ENCODE measurements at places on chromosomes 6 and 20.

DNA sequence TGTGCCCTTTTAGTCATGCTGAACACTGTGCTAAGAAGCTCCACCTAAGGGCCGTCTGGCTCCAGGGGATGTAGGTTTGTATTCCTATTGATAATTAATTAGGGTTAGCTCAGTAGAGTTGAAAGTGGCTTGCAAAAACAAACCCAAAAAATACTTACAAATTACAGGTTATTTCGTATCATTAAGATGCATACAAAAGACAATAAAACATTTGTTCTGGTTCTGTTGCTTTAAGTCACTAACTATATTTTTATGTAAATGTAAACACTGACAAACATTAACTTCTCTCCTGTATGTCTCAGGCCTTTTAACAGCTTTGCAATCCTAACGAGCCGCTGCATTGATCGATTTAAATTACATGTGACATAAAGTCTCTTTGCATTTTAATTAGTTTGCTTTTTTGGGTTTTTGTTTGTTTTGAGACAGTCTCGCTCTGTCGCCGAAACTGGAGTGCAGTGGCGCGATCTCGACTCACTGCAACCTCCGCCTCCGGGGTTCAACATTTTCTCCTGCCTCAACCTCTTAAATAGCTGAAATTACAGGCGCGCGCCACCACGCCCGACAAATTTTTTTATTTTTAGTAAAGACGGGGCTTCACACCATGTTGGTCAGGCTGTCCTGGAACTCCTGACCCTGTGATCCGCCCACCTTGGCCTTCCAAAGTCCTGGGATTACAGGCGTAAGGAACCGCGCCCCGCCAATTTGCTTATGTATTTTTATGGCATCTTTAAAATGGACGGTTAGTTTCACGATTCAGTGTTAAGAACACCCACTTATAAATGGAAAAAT, 110.9 kb downstream of the HFE start:
- DNase-seq = peak; percentile 73

GRCh38 chr6:131917763-131918649, 33.2 kb downstream of the CCN2 start:
- DNase-seq = no peak

- DNase-seq = no peak
Observed at GRCh38 chr6:36649086-36649485, 29.4 kb upstream of the CDKN1A start.

- no peak for DNase-seq
Observed at GRCh38 chr6:167567142-167568033, 242.5 kb downstream of the TTLL2 start.

DNA sequence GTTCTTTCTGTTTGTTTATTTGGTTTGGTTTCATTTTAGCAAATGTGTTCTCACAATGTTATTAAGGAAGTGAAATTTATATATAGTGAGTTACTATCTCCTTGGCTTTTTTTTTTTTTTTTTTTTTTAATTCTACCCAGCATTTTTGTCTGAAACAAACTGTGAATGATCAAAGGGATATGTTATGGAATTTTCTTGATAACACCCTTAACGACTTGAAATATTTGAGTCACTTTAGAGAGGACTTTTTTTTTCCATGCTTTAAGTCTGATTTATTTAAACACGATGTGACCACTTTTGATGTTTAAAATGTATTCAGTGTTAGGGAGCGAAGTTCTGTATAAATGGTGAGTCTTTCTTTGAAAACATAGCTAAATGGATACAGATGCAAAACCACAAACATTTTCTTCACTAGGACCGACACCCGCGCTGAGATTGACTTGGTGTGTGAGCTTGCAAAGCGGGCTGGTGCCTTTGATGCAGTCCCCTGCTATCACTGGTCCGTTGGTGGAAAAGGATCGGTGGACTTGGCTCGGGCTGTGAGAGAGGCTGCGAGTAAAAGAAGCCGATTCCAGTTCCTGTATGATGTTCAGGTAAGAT, 149.7 kb downstream of the MTHFD1L start:
- no peak for DNase-seq

DNA sequence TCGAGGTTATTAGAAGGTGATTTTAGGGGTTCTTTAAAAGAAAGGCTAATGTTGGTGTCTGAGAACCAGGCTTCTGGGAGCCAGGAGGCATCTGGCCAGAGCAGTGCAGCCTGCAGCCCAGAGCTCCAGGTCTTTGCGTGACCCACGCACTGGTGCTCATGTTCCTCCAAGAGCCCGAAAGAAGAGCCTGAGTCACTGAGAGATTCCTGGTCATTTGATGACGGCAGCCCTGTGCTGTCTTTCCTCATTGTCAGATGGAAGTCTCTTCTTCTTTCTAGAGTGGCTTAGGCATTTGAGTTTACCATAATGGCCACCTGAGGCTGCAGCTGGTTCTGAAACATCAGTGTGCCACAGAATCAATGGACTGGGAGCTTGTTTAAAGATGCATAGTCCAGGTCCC, 46.4 kb downstream of the CD109 start:
- DNase-seq = no peak

DNA sequence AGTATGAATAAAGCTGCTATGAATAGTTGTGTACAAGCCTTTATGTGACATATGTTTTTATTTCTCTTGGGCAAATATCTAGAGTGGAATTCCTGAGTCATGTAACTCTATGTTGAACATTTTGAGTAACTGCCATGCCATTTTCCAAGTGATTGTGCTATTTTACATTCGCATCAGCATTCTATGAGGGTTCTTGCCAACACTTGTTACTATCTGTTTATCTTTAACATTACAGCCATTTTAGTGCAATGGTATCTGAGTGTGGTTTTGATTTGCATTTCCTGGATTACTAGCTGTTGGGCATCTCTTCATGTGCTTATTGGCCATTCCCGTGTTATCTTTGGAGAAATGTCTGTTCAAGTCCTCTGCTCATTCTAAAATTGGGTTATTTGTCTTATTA, 19.1 kb downstream of the MYT1 start:
- no peak for DNase-seq

- no peak for DNase-seq
Observed at GRCh38 chr6:144590532-144590931, 305.4 kb downstream of the UTRN start.

DNA sequence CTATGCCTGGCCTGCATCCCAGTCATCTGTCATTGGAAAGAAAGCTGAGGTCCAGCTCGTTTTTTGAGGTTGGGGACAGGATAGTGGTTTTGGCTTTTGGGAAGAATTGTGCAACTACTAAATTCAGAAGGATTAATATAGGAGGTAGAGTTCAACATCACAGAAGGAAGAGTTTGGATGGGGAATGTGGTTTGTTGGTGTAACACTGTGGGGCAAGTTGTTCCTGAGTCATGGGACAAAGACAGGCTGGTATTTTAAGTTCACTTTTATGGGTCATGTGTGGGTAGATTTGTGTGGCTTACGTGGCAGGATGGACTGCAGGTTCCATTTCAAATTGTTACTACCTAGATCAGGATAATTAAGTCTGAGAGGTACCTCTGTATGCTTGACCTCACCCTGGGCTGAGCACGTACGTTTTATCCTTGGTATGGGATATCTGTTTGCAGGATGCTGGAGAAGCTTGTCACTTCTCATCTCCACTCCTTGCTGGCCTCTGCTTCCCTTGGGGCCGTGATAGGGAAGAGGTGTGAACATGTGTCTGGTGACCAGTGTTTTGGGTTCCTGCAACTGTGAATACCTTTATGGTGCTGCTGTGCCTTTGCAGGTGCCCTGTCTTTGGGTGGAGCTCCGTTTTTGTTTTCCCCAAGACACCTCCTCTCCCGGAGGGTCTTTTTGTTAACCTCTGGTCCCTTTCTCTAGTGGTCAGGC, 177.6 kb downstream of the JARID2 start:
- no peak for DNase-seq

DNA sequence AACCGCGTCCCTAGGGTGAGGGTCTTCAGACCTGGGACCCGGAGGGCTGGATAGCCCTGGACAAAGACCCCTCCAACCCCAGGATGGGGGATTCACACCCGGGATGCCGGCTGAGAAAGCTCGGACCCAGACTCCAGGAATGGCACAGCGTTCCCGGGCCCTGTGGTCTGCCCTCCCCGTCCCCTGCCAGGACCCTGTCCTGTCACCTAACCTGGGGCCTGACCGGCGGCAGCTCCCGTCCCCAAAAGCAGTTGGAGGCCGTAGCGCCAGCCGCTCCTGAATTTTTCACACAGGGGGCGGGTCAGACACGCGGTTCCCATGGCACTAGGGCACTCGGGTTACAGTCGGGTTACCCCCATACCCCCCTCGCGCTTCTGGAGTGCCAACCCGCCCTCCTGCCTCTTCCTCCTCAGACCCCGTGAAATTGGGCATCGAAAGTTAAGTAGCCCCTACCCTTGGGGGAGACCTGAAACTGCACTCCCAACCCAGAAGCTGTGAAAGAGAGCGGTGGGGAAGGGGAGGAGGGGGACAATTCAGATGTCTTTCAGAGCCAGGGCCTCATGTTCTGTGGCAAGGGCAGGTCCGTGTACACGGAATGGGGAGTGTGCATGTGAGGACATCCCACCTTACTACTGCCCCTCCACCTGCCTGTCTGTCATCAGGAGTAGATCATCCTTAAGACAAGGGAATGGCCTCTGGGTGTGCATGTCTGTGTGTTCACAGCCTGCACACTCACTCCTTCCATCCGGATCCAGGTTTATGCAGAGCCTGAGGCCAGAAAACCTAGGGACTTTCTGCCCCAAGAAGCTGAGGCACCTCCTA, 595 bp downstream of the REM1 start:
- no peak for DNase-seq

DNA sequence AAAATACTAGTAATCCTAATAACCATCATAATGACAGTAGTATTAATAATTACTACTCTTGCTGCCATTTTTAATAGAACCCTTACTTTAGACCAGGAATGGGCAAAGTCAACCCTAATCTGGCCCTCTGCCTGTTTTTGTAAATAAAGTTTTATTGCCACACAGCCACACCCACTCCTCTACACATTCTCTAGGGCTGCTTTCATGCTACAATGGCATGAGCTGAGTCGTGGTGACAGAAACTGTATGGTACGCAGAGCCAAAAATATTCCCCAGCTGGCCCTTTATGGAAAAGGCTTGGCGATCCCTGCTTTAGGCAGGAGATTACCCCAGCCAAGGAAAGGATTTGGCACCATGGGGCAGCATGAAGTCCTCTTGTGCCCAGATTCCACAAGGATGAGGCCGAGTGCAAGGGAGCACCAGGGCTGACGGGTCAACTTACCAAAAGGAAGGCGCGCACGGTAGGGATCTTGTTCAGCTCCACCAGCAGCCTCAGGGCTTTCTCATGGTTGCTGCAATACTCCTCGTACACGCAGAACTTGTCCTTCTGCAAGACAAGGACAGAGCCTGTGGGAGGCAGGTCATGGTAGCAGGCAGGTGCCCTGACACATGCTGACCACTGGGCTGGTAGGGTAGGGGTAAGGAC, 93.6 kb downstream of the PREX1 start:
- DNase-seq = no peak

- no peak for DNase-seq
Observed at GRCh38 chr6:7787137-7787608, 61.3 kb downstream of the BMP6 start.

DNA sequence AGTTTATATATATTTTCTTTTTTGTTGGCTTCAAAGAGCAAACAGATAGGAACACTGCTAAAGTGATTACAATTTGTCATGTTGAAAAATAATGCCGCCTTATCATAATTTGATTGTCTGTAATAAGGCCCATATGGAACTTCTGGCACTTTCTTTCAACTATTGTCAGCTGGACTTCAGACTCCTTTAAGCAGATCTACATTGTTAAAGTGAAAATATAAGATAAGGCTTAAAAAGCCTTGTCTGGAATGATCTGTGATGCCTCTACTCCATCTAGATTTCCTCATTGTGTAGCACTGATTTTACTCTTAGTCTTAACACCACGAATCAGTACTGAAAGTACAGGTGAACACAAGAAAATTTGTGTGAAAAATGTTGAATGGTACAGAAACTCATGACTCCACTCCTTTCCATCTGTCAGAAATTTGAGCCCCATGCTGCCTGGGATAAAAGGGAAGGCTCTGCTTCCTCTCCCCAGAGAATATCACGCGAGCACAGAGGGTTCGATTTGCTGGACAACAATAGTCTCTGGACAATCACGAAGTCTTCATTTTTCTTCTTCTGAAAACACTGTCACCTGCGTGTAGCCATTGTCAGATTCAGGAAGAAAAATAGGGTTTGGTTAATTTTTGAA, 56.0 kb downstream of the BCAS1 start:
- no peak for DNase-seq

DNA sequence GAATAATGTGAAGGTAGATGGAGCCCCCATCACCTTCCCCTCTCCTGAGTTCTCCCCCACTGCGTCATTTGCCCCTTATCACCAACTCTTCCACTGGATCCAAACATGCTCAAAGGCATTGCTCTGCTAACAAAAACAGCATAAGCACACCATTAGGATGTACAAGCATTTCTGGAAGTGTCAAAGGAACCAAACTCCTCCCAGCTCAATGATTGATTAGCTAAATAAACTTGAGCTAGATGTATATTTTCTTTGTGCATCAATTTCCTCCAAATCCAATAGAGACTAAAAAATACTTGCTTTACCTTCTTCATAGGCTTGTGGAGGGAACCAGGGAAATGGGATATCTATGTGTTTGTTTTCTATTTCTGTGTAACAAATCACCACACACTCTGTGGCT, 248.4 kb upstream of the JARID2 start:
- DNase-seq = no peak

- no peak for DNase-seq
Observed at GRCh38 chr6:143707697-143708096, 29.9 kb downstream of the PHACTR2 start.

- DNase-seq = no peak
Observed at GRCh38 chr6:117138920-117139319, 126.4 kb upstream of the VGLL2 start.
